ENCODE measurements at places on chromosomes 6 and 20.

DNA sequence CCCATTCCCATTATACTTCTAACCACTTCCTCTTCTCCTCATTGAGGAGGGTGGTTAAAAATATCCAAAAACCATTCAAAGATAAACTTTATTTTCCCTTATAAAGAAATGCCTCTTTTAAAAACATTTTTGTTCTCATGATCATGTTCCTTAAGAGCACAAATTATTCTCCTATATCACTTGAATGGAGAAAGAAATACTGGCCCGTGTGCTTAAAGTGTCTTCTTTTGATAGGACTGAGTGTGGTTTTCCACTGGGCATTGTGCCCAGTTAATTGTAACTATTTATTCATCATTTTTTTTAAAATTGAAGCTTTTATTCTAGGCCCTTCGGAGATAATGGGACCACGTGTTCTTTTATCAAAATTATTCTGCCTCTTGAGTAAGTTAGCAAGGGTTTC is 871.5 kb downstream of the QKI start:
- DNase-seq, result no peak

DNA sequence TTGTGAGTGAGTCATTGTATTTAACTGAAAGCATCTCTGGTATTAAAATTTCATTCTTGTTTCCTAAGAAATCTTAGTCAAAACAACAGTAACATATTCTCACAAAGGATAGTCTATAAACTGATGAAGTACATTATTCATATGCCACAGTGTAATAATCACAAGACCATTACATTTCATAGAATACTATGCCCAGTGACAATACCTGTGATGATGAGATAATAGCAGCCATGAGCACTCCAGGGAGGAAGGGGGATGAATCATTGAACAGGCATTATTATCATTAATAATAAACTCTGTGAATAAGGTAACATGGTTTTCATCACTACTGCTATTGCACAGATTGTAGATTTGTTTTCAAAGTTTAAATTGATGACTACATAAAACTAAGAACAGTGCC is 667.9 kb downstream of the EPM2A start:
- no peak for DNase-seq

GRCh38 chr20:44247586-44248409 is 690 bp downstream of the GDAP1L1 start:
- DNase-seq, result peak; percentile 25

DNA sequence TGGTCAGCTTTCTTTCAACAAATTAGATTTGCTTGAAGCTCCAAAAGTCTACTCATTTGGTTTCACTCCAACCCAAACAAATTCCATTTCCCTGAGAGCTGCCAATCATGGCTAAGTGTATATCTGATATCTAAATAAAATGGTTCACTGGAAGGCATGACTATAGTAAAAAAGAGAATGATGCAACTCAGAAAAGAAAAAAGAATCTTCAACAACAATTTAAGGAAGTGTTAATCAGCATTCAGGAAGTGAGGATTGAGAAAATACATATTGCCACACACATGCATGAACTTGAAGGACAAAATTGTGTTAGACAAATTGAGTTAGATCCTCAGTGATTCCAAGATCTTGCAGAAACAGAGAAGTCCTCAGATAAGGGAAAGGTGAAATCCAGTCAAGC is 972.9 kb upstream of the FLRT3 start:
- no peak for DNase-seq

DNA sequence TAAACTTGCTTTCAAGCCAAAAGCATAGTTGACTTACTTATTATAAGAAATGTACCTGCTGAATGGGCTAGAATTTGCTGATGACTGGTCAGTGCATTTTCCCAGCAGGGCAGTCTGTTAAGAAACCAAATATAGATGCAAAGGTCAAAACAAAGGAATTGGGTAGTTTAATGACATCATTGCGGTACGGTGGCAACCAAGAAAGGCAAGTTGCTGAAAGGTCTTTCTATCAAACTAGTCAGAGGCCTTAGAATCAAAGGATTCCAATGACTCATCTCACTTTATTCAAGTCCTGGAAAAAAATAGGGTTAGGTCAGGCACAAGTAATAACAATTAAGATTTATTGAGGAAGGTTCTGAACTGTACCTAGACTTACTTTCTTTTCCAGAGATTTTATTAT is 76.4 kb downstream of the KIZ start:
- no peak for DNase-seq

- no peak for DNase-seq
These were observed 27.8 kb downstream of the FGD2 start for GRCh38 chr6:37033255-37033654.

DNA sequence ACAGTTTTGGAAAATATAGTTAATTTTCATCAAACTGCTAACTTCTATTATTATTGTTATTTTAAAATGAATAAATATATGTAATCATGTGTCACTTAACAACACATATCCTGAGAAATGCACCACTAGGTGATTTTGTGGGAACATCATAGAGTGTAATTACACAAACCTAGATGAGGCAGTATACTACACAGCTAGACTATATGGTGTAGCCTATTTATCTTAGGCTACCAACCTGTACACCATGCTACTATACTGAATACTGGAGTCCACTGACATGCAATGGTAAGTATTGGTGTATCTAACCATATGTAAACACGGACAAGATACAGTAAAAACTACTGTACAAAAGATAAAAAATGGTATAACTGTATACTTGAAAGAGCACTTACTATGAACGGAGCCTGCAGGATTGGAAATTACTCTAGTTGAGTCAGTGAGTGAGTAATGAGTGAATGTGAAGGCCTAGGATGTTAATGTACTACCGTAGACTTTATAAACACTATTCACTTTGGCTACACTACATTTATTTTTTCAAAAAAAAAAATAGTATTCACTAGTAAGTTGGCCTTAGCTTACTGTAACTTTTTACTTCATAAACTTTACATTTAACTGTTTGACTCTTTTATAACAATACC is 72.4 kb downstream of the ASCC3 start:
- no peak for DNase-seq

- no peak for DNase-seq
These were observed 32.1 kb downstream of the SF3B5 start for GRCh38 chr6:144063246-144063743.

DNA sequence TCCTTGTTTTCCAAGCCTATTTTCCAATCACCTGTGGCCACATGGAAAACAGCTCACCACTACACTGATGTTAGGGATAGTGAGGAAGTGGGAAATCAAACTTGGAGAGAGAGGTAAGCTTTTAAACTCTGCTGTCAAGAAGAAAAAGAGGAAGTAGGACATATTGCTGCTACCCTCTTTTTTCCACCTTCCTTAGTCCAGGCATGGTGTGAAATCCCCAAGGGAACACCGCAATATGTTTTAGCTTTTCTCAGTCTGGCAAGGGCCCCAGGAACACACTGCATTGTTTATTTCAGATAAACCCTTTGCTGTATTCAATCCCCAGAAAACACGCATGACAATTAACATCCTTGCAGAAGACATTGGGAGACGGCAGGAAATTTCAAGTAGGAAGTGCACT is 61.3 kb downstream of the HS3ST5 start:
- peak; percentile 64 for DNase-seq

DNA sequence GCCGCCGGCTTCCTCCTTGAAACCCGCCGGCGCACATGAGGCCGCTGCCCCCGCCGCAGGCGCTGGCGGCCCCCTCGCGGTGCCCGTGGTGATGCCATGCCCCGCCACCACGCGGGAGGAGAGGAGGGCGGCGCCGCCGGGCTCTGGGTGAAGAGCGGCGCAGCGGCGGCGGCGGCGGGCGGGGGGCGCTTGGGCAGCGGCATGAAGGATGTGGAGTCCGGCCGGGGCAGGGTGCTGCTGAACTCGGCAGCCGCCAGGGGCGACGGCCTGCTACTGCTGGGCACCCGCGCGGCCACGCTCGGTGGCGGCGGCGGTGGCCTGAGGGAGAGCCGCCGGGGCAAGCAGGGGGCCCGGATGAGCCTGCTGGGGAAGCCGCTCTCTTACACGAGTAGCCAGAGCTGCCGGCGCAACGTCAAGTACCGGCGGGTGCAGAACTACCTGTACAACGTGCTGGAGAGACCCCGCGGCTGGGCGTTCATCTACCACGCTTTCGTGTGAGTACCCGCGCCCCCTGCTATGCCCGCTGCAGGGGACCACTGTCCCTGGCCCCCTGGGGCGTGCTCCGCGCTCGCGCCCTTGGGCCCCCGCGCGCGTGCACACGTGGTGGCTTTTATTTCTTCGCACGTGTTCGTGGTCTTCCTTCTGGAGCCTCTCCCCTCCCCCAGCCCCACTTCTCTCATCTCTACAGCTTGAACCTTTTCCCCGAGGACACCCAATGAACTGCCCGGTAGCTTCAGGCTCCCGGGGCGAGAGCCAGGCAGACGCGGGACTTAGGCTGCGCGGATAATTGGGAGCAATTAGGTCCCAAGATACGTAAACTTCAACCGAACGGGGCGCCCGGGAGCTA is 453 bp downstream of the KCNQ5 start:
- DNase-seq, result peak; percentile 74

- no peak for DNase-seq
These were observed 152.6 kb upstream of the SMLR1 start for GRCh38 chr6:130674604-130675003.

DNA sequence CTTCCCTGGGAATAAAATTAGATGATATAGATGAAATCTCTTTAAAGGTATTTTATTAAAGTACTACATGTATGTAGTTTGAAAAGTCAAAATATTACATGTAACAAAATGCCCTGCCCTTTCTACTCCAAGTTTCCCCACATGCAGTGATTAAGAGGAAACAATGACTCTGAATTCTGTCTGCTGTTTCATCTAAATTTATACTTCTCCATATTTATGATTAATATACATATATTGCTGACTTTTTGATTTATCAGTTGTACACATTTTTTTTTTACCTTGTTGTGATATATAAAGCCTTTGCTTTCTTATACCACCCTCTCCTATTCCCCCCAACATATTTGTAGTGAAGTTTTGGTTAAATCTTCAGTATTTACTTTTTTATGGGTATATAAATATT is 127.9 kb downstream of the ZFAND3 start:
- no peak for DNase-seq

- DNase-seq, result no peak
These were observed 167.2 kb upstream of the MAP3K7 start for GRCh38 chr6:90753820-90754643.

DNA sequence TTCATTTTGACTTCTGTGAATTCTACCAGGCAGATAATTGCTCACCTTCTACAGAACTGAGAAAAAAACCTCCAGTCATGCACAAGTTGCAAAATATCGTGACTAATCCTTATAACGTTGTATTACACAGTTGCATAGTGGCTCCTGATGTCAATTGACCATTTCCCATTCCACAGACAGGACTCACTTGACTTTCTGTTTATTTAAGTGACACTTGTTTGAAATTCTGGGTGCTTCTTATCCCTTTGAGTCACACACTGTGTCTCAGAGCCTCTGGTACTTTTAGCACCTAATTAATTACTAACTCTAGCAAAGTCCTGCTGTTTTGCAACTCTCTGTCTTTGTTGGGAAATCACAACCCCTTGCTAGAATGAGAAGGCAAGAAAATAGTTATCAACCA is 16.2 kb upstream of the RSPO3 start:
- DNase-seq, result no peak

DNA sequence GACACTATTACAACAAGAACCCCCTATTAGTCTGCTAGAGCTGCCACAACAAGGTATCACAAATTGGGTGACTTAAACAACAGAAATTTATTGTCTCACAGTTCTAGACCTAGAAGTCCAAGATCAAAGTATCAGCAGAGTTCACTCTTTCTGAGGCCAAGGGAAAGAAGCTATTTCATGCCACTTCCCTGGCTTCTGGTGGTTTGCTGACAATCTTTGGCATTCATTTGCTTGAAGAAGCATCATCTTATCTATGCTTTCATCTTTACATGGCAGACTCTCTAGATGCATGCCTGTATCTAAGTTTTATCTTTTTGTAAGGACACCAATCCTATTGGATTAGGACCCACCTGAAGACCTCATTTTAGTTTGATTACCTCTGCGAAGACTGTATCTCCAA is 296.8 kb upstream of the MARCKS start:
- no peak for DNase-seq

DNA sequence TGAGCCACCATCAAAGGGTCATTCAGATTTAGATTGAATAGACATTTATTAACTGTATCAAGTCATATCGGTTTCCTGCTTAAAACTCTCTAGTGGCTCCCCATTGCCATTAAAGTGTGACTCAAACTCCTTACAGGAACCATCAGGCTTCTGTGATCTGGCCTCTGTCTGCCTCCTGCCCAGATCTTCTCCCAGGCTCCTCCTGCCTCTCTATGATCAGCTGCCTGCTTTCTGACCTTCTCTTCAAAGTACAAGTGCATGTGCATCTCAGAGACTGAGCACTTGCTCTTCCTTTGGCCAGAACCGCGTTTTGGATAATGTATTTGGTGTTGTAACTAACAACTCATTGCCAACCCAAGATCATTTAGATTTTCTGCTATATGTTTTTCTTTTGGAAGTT is 52.7 kb downstream of the IL20RA start:
- peak; percentile 74 for DNase-seq

DNA sequence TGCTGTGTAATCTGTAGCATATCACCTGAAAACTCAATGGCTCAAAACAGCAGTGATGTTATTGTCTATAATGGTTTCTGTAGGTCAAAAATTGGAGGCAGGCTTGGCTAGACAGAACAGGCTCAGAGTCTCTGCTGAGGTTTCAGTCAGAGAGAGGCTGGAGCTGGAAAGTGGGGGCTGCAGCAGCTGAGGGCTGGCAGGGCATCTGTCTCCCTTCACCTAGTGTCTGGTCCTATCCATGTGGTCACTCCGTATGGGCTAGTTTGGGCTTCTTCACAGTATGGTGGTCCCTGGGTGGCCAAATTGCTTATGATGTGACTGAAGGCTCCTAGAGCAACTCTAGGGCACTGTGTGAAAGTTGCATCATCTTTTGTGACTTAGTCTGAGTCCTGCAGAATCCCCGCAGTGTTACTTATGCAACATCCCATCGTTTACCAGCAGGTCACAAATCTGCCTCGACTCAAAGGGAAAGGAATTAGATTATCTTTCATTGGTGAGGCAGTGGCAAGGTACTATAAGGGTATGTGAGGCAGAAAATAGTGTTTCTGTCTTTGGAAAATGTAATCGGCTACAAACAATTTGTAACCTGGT is 497.0 kb downstream of the EPHA7 start:
- DNase-seq, result no peak

- peak; percentile 82 for DNase-seq
These were observed 55.1 kb downstream of the IL20RA start for GRCh38 chr6:136989571-136990241.

- no peak for DNase-seq
These were observed 130.7 kb upstream of the SIM1 start for GRCh38 chr6:100595456-100595855.

- no peak for DNase-seq
These were observed 58.6 kb downstream of the SNAI1 start for GRCh38 chr20:50041246-50041873.

GRCh38 chr6:128600397-128600951 is 80.1 kb upstream of the PTPRK start:
- DNase-seq, result no peak

- no peak for DNase-seq
These were observed 112.8 kb upstream of the FLRT3 start for GRCh38 chr20:14450256-14450655.

DNA sequence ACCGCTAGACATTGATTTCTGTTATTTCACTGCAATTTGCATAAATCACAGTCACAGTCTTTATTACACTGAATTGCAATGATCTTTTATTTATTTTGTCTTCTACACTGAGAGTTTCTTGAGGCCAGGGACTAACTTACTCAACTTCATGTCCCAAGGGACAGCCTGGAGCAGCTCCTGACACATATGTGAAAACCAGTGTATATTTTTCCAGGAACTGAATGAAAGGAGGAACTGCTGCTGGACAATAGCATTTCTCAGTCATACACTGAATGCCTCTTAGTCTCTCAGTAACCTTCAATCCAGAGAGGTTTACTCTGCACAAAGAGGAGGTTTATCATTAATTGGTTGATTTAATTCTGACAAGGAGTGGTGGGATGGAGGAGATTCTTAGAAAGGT is 5.9 kb downstream of the F13A1 start:
- no peak for DNase-seq
